Breast epithelium (tissue), 4 donors: ENCODE measurements at places on chromosomes 6 and 20. TPM values are rescaled to one million over a fixed set of nuclear protein-coding genes. Genes with fewer than 3 reads are reported as not detected.

DNA sequence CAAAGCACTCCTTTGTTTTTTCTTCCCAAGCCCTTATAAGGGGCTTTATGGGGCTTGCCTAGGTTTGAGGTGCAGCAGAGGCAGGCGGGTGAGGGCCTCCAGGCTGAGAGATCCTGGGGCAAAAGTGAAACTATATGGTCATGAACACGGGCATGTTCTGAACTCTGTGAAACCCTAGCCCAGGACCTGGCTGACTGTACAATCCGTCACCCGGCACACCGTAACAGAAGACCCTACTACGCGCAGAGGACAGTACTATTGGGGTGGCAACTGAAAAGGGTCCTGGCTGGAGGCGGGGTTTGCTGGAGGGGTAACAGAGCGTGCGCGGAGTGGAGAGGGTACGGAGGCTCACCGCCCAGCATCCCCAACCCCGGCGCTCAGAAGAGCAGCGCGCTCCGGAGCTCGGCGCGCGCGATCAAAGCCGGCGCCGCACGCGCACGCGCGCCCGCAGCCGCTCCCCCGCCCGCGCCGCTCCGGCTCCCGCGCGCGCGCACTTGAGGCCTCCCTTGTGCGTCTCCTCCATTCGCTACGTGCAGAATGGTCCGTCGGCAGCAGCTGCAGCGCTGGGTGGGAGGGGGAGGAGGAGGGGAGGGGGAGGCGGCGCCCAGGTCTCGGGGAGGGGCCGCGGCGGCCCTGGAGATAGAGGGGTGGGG is 54.2 kb downstream of the MRPL14 start:
- H3K36me3 ChIP-seq, result no peaks in the 10 kb centered on the region
- DNase-seq, result no peak
- H3K27ac ChIP-seq, result peak overlapping the region; percentile 91
- H3K4me3 ChIP-seq, result peak overlapping the region; percentile 73
- H3K4me1 ChIP-seq, result peaks cover 4% of the 10 kb centered on the region

DNA sequence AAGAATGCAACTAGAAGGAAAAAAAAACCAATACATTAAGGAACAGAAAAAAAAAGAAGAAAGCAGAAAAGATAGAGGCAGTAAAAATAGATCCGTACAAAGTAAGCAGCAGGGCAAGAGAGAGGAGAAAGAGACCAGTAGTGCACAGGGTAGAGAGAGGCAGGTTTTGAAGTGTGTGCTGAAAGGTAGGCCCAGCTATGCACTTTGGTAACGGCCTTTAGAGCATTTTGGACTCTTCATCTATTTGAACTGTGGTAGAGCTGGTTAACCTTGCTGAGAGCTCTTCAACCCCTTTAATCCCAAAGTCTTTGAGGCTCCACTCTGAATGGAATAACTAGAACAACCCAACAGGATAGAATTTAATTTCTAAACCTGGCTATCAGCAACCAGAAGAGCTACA is 45.2 kb downstream of the ADGRB3 start:
- no peaks in the 10 kb centered on the region for H3K27me3 ChIP-seq
- H3K27ac ChIP-seq, result no peak overlapping the region

GRCh38 chr20:16385462-16385861 is 187.8 kb downstream of the KIF16B start:
- no peak overlapping the region for H3K4me3 ChIP-seq
- no peaks in the 10 kb centered on the region for H3K36me3 ChIP-seq
- H3K27ac ChIP-seq, result no peak overlapping the region
- DNase-seq, result no peak
- no peaks in the 10 kb centered on the region for H3K4me1 ChIP-seq

GRCh38 chr6:149140910-149141290 is 176.6 kb upstream of the TAB2 start:
- no peaks in the 10 kb centered on the region for H3K36me3 ChIP-seq
- H3K4me3 ChIP-seq, result no peak overlapping the region
- H3K27ac ChIP-seq, result no peak overlapping the region
- DNase-seq, result no peak
- H3K4me1 ChIP-seq, result no peaks in the 10 kb centered on the region

- H3K36me3 ChIP-seq, result no peaks in the 10 kb centered on the region
- no peaks in the 10 kb centered on the region for H3K27me3 ChIP-seq
- peak overlapping the region; percentile 84 for H3K4me3 ChIP-seq
- no peak for DNase-seq
Measured at GRCh38 chr6:4020822-4021132, 58.2 kb downstream of the FAM217A start.

DNA sequence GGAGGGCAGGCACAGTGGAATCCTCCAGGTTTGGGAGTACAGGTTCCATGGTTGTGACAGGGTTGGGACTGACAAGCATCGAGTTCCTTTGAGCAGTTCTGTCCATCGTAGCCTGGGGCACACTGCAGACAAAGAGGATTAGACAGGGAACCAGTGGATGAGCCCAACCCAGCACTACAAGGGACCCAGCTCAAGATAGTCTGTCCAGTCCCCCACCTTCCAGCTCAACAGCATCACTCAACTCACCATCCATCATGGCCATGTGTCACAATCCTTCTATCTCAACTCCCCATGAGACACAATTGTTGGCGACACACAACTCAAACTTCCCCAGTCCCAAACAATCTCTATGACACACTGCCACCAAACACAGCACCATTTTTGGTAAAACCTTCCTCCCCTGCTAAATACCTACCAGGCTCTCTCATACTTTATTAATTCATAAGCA is 11.8 kb upstream of the GPSM3 start:
- no peaks in the 10 kb centered on the region for H3K36me3 ChIP-seq
- DNase-seq, result no peak
- no peak overlapping the region for H3K4me3 ChIP-seq
- no peak overlapping the region for H3K27ac ChIP-seq

DNA sequence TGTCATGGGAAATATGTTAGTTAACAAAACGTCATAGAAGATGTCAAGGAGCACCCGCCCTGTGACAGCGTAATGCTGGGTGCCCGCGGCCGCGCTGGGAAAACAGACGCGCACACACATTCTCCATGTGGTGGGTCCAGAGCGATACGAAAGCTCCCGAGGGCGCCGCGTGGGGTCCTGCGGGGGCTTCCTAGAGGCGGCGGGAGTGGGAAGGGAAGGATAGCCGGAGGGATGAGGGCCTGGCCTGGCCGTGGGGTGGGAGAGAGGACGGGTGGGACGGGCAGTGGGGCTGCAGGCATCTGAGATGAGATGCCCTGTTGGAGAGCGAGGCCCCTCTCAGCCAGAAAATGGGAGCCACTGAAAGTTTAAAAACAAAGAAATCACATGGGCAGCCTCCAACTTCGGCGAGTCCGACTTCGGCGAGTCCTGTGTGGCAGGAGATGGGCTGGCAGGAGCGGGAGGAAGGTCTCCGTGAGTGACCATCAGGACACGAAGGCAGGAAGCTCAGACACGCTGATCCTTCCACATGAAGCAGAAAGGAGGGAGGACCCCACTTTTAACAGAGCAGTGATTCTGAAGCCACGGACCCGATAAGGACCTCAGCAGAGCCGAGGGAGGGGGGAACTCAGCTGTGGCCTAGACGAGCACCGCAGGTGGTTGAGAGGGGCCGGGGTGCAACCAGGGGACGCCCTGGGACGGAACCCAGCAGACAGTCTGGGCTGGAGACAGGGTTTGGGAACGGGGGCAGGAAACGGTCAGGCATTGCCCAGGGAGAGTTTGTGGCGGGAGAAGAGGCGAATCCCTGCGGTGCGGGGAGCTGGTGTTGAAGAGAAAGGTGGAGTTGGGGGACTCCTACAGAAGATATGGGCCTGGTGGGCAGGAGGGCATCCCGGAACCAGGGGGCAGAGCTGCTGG is 114.1 kb upstream of the FRMD1 start:
- H3K4me3 ChIP-seq, result no peak overlapping the region
- H3K27ac ChIP-seq, result no peak overlapping the region
- no peaks in the 10 kb centered on the region for H3K27me3 ChIP-seq

DNA sequence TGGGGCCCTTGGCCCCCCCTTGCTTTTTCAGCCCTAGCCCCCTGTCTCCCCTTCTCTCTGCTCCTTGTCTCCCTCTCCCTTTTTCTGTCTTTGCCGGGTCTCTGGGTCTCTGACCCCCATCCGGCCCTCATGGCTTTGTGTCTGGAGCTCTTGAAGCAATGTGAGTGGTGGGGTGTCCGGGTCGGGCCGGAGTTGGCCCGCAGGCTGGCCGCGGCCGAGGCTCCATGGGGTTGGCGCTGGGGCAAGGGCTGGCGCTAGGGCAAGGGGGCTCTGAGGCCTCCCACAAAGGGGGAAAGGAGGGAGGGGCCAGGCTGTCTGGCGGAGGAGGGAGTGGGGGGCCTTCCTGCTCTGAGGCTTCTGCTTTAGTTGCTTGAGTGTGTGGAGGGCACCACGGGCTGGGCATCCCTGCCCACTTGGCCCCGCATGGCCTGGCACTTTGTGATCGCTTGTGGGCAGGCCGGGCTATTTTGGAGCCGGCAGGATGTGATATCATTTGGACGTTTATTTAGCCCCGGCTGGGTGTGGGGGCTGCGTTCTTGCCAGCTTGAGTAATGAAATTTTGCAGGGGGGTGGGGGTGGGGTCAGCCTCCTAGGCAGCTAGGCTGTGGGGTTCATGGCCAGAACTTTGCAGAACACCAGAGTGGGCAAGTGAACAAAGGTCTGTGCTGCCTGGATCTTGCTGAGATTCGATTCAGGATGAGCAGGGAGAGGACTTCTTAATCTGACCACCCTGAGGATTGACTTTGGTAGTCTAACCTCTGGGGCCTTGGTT is 78.7 kb upstream of the MYL9 start:
- peaks cover 8% of the 10 kb centered on the region for H3K4me1 ChIP-seq
- H3K36me3 ChIP-seq, result no peaks in the 10 kb centered on the region
- DNase-seq, result no peak

DNA sequence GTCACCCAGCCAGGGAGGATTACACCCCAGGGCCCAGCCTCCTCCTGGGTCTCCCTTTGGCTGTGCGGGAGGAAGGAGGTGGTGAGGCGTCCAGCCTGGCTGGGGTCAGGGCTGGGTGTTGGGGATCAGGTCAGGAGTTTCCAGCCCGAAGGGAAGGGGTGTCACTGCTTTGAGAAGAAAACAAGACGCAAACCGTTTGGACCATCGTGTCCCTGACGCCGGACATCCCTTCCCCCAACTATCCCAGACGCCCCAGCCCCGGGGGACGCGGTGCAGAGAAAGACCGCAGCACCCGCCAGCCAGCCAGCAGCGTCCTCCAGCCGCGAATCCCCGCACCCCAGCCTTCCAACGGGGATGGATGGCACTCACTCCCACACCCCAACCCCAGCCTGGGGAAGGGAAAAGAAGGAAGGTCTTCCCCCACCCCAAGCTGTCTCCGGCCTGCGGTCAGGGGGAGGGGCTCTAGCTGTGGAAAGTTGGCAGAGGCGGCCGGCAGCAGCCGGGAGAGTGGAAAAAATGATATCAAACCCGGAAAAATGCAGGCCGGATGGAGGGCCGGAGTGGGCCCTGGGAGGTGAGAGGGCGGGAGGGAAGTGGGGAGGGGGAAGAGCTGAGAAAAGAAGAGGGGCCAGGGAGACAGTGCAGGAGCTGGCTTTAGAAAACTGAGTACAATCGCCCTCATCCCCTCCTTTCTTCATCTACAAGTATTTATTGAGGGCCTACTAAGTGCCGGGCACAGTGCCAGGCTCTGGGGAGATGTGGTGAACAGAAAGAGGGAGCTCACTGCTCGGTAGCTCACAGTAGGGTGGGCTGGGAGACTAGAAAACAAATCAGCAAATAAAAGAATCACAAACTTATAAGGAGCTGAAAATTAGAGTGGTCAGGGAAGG is 10.6 kb downstream of the REM1 start:
- H3K4me1 ChIP-seq, result no peaks in the 10 kb centered on the region
- DNase-seq, result peak; percentile 20
- H3K27me3 ChIP-seq, result no peaks in the 10 kb centered on the region
- no peaks in the 10 kb centered on the region for H3K36me3 ChIP-seq
- H3K4me3 ChIP-seq, result peak overlapping the region; percentile 63
- peak overlapping the region; percentile 76 for H3K27ac ChIP-seq

- no peaks in the 10 kb centered on the region for H3K4me1 ChIP-seq
- H3K36me3 ChIP-seq, result no peaks in the 10 kb centered on the region
- no peaks in the 10 kb centered on the region for H3K27me3 ChIP-seq
- DNase-seq, result no peak
Measured at GRCh38 chr6:55918639-55919038, 43.2 kb upstream of the BMP5 start.

- H3K4me3 ChIP-seq, result peak overlapping the region; percentile 75
- peak overlapping the region; percentile 93 for H3K27ac ChIP-seq
- DNase-seq, result no peak
- H3K4me1 ChIP-seq, result no peaks in the 10 kb centered on the region
Measured at GRCh38 chr20:56628015-56628872, 862 bp upstream of the TFAP2C start.

DNA sequence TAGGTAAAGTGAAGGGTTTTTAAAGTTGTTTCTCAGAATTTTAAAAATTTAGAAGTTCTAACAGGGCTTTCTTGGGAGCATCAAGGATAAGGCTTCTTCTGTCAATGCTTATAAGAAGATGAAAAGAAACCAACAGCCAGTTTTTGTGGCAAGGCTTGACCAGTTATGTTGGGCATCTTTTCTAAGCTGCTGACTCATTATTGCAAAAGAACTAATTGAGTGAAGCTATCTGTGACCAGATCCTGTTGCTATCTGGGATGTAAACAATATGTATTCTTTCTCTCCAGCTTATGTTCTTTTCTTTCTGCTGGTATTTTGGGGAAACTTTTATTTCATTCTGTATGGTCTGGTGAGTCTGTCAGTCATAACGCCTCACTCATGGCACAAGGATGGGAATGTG is 643.8 kb downstream of the HDGFL1 start:
- no peaks in the 10 kb centered on the region for H3K4me1 ChIP-seq
- no peak for DNase-seq
- H3K27ac ChIP-seq, result no peak overlapping the region
- H3K4me3 ChIP-seq, result no peak overlapping the region
- H3K27me3 ChIP-seq, result no peaks in the 10 kb centered on the region
- no peaks in the 10 kb centered on the region for H3K36me3 ChIP-seq

DNA sequence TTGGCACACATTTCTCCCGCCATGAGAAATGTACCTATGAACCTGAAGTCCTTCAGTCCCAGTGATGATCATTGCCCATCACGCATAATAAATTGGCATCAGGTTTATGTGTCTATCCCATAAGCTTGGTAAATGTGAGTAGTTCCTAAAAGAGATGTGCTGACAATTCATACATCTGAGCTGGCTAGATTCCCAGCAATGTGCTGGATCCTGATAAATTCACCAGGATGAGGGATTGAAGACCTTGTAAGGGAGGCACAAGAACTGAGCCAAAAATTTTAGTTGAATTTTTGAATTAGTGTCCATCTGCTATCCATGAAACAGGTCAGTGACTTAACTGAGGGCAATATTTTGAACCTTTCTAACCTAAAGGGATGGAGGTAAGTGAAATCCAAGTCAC is 267.9 kb upstream of the CITED2 start:
- H3K36me3 ChIP-seq, result no peaks in the 10 kb centered on the region
- H3K27me3 ChIP-seq, result no peaks in the 10 kb centered on the region
- no peaks in the 10 kb centered on the region for H3K4me1 ChIP-seq
- DNase-seq, result no peak
- H3K4me3 ChIP-seq, result no peak overlapping the region

RSPH4A gene
- total RNA-seq, result 1.5 TPM

C6orf15 gene
- 0.59 TPM for total RNA-seq

PEX3 gene
- total RNA-seq, result 12.0 TPM

GNMT gene
- 0.32 TPM for total RNA-seq

CTCFL gene
- total RNA-seq, result not detected
